Kidney (tissue), 22 donors: ENCODE measurements at places on chromosomes 7 and 10. TPM values are rescaled to one million over a fixed set of nuclear protein-coding genes. Genes with fewer than 3 reads are reported as not detected.

DNA sequence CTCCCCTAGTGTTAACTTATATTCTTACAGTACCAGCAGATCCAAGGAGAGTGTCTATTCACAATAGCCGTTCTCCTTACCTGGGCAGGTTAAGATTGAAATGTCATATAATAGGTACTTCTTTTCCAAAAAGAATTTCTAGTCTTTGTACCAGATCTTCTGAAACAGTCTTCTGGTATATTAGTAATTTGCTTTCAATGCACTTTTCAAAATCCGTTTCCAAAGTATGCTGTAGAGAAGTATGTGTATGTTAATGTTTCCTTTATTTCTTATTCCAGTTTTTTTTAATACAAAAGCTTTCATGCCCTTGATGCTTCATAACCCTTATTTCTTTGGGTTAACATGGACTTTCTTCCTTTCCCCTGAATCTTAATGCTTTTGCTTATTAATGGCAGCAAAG is 188.2 kb downstream of the MLLT10 start:
- no peak for DNase-seq

- DNase-seq: no peak
Measured at GRCh38 chr10:106185951-106186350, 978.6 kb downstream of the SORCS1 start.

GRCh38 chr10:78904196-78904595 is 164.6 kb upstream of the ZMIZ1 start:
- peak; percentile 19 for DNase-seq

The SLC29A4 gene
- total RNA-seq: 3.4 TPM

DNA sequence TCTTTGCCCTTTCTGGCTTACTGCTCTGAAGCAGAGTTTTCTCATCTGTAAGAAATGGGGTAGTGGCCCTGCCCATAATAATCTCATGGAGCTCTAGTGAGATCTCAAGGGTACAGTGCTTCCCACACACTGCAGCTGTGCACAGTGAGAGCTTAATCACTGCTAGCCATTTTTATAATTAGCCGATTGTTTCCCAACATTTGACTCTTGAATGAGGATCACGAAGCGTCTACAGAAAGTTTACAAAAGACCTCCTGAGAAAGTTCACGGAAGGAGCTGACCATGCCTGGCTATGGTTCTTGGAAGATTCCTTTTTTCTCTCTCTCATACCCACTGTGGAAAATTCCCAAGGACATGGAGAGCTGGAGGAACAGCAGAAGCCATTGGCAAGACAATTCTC is 70.4 kb downstream of the FAM171A1 start:
- no peak for DNase-seq

DNA sequence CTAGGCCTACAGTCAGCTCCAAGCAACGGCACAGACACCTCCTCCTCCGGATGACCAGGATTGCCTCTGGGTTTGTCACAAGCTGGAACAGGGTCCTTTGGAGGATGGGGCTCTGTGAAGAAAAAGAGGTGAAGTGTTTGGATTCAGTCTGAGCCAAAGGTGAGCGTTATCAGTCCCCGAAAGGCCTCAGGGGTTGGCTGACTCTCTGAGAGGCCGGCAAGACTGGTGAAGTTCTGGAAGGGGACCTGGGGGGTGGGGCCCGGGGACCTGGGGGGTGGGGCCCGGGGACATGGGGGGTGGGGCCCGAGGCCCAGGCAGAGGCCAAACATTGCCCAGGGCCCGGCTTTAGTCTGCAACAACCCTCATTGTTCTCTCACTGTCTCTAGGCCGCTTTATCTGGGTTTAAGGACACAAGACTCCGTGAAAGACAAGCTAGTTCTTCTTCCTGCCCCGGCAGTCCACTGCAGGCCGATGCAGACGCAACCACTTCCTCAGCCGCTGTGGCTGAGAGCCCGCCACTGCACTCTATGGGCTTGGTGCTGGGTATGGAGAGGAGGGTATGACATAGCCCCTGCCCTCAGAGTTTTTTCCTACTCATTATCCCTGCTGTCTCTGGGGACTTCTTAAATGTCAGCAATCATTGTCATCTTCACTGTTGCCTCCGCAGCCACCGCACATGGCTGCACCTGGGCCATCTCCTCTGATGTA is 27.4 kb upstream of the PSAP start:
- DNase-seq: no peak

The FOXP2 gene
- total RNA-seq: 8.0 TPM

GRCh38 chr10:89576022-89576421 is 40.6 kb upstream of the SLC16A12 start:
- DNase-seq: no peak

- no peak for DNase-seq
Measured at GRCh38 chr10:115398026-115398425, 304.9 kb downstream of the ATRNL1 start.

The GIMAP1 gene
- total RNA-seq: 10.2 TPM
